ENCODE measurements at places on chromosomes 5 and 9.

DNA sequence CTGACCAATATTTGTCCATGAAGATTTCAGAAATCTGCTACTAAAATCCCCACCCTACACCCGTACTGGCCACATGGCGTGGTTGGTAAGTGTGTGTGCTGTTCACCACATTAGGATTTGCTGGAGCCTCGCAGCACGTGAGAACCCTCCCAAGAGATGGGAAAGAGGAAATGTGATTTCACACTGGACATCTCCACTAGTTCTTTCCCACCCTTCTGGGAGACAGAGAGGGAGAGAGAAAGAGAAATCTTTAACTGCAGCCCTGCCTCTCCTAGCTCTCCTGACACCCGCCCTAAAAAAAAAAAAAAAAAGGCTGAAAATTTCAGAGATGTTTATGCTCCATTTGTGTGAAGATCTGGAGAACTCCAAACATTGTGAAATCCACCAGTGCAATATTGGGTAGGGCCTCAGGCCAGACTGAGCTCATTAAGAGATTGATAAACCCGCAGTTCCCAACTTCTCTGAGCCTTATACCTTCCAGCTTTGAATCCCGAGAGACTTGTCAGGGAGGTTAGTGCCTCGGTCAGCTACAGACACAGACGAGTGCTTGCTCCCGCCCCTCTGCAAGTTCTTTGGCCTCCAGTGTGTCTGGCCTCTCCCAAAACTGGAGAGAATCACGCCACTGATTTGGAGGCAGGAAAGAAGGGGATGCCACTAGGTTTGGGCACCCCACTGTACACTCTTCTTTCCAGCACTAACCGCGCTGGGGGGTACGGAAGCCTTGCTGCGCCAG is 1.9 kb downstream of the SPRY4 start:
- no peak for DNase-seq

GRCh38 chr5:163360656-163361055 is 76.7 kb upstream of the CCNG1 start:
- no peak for DNase-seq

GRCh38 chr9:123329329-123329955 is 26.6 kb upstream of the CRB2 start:
- no peak for DNase-seq

DNA sequence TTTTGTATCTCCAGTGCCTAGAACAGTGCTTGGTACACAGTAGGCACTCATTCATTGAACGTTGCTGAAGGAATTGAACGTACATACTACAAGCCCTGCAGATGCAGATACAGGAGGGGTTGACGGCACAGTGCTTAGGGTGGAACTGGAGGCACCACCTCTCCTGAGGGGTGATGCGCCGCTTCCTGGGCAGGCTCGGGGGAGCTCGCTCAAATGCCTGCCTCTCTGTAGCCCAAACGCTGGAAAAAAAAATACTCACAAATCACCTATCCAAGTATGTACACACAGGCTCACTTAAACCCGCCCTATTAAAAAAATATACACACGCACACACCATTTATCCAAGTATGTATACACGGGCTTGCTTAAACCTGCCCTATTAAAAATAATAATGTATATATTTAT is 536 bp upstream of the COMMD10 start:
- DNase-seq, result peak; percentile 5

GRCh38 chr5:175710326-175710725 is 52.5 kb downstream of the HRH2 start:
- no peak for DNase-seq

DNA sequence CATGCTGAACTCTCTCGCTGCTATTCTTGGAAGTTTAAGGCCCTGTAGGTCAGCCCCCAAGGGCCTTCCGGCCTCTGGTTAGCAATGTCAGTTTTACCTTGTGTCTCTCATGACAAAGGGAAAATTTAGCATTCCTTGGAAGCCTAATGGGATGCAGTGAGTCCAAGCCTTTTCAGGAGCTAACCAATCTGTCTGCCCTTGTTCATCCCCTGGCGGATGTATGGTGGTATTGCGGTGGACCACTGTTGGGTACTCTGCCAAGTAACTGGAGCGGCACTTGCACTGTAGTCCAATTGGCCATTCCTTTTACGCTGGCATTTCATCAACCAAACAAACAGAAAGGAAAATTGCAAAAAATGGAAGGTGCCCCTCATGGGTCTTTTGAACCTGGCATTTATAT is 318.4 kb upstream of the NMUR2 start:
- no peak for DNase-seq

DNA sequence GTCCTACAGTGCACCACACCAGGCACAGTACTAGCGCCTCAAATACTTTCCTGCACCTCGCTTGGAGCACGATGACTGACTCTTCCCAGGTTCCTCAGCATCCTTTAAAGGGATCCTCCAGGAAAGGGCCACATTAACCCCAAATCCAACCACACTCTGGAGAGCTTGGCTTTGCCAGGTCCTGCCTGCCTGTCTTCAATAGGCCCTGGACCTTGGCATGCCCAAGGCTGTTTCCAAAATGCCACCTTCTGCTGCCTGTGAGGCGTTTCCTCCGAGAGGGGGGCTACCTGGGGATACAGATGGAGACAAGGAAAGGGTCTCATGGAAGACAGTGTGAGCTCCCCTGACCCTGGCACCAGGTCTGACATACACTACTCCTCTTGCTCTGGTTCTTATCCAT is 169.9 kb downstream of the DAB2IP start:
- no peak for DNase-seq

- DNase-seq, result no peak
These were observed 1318.3 kb upstream of the DMAC1 start for GRCh38 chr9:9117866-9118265.

GRCh38 chr9:2502760-2503159 is 118.8 kb upstream of the VLDLR start:
- DNase-seq, result no peak

DNA sequence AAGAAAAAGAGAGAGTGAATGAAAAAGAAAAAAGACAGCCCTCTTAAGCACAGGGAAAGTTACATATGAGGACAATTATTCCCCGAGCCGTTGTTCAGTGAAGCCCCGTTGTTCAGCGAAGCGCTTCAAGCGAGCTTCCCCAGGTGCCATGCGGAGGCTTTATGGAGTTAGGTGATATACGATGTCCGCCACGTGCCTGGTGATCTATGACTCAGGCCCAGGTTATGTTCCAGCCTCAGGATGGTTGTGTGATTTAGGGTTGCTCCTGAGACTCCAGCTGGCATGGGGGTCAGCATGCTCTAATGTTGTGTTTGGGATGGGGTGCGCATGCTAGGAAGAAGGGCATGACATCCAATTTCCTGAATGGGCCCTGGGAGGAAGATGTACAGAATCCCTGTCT is 365.6 kb downstream of the CDK5RAP2 start:
- DNase-seq, result no peak

DNA sequence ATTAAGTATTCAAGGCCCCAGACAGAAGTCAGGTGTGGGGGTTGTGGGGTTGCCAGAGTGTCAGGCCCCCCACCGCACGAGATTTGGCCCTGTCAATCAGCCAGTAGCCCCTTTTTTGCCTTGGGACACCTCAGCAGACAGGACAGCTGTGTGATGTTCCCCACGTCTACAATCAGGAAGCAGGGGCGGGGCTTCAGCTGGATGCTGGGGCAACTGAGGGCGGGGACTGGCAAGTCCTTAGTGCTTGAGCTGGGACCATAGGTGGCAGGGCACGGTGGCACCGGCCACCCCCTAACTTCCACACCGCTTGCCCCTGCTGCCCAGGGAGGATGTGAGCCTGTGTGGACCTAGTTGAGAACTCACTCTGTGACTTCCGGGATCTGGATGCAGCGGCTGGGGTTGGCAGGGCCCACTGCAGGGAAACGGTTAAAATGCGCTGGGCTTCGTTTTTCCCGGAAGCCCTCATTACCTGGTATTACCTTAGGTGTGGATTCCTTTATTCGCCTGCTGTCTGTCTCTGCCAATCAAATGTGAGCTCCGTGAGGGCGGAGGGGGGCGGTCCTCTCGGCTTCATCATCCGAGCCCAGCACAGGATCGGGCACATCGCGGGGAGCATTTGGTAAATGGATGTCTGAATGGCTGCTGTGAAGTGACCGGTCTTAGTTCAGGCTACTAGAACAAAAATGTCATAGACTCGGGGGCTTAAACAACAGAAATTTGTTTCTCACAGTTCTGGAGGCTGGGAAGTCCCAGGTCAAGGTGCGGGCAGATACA is 7.5 kb upstream of the GTF3C5 start:
- DNase-seq, result peak; percentile 14

DNA sequence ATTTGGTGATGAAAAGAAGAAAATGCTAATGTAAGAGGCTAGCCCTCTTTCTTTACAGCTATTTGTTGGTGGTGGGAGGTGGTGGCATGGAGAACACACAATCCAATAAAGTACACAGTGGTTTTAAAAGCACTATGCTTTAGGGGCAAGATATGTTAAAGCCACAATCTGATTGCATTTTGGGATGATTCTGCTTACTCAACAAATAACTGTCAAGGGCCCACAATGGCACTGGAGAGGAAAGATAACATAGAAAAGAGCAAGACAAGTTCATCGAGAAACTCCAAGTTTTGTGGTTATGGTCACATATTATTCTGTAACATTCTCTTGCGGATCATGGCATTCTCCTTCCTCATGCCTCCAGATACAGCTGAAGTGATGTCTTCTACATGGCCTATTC is 38.8 kb downstream of the OTP start:
- DNase-seq, result no peak

DNA sequence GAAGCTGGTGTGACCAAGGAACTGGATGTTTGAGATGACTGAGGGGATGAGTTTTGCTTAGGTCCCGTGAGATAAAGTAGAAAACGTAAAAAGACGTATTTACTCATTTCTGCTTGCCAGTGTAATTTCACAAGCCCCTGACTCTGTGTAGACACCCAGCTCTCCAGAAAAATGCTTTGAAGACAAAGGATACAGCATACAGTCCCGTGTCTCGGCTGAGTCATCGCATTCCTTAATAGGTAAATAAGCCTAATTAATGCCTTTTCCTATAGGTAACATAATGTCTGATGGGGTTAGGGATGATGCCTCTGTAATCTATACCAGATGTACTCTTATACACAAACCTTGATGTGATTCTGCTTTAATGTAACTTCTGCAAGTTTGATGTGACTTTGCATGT is 20.2 kb downstream of the S100Z start:
- no peak for DNase-seq

GRCh38 chr5:67297376-67297775 is 100.8 kb upstream of the CD180 start:
- DNase-seq, result no peak

GRCh38 chr9:17291766-17292165 is 156.9 kb downstream of the CNTLN start:
- DNase-seq, result no peak

GRCh38 chr5:74141053-74141452 is 499.5 kb downstream of the ENC1 start:
- DNase-seq, result no peak

DNA sequence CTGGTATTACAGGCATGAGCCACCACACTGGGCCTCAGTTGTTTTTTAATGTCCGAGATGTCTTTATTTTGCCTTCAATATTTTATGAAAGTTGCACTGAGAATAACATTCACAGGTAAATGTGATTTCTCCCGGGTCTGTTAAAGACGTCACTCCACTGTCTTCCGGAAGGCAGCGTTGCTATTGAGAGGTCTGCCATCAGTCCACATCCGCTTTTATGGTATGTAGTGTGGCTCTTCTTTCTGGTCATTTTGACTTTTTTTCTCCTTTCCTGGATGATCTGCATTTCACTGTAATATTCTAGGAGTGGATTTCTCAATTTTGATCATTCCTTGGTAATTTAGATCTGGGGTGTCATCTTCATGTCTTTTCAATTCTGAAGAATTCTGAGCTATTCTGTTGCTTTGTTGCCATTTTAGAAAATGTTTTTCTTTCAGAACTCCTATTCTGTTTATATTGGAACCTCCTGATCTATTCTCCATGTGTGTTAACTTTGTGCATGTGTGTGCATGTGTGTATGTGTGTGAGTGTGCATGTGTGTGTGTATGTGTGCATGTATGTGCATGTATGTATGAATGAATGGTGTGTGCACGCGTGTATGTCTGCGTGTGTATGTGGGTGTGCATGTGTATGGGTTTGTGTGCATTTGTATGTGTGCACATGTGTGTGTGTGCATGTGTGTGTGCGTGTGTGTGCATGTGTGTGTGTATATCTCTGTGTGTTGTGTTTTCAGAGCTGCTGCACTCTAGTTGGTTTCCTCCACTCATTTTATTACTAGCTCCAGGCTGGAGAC is 1.9 kb upstream of the LCN1 start:
- no peak for DNase-seq

- no peak for DNase-seq
These were observed 191.0 kb upstream of the S1PR3 start for GRCh38 chr9:88800329-88800682.

- DNase-seq, result no peak
These were observed 210.1 kb upstream of the MVB12B start for GRCh38 chr9:126116351-126117157.

DNA sequence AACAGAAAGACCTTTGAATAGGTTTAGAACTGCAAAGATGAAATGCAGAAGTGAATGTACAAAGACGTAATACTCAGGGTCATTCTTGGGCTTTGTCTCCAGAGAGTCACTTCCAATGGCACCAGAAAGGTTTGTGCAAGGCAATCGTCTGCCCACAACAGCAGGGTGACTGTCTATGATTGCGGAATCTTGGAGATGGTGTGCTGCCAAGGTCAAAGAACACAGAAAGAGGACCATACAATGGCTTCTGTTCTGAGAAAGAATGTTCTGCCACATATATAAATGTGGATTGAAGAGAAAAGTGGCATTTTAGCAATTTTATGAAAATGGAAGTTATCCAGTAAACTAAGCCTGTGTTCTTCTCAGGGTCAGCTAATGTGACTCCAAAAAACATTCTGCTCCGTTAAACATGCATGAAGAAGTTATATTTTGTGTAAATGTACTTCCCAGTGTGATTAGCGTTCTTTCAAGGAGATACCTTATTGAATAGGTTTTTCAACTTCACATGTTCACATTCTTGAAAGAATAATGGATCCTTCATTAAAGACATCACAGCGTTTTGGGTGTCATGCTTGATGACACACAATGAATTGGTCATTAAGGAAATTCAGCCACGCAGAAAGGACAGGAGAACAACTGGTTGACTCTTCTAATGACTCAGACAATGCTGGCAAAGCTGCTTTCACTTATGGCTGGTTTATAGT is 73.4 kb upstream of the CDH6 start:
- DNase-seq, result no peak

DNA sequence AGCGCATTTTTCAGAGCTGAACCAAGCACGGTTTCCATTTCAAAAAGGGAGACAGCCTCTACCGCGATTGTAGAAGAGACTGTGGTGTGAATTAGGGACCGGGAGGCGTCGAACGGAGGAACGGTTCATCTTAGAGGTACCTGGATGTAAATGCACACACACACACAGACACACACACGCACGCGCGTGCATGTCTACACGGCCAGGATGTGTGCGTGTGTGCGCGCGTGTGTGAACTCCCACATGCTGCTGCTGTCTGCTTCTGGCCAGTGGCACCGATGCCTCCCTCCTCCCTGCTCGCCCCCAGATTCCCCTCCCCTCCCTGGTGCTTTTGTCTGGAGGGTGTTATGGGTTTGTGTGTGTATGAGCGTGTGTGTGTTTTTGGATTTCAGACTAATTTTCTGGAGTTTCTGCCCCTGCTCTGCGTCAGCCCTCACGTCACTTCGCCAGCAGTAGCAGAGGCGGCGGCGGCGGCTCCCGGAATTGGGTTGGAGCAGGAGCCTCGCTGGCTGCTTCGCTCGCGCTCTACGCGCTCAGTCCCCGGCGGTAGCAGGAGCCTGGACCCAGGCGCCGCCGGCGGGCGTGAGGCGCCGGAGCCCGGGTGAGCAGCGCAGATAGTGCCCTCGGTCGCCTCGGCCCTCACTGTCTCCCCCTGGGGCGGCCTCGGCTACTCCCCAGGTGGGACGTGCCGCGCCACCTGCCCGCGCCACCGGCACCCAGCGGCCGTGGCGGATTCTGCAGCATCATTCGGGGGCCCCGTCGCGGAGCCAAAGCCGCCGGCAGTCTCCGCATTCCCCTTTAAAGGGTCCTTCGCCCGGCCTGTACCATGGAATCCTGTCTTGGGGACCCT is at the start of gene NTRK2:
Gene NTRK2, plus strand, starts transcription at position 442 of the 850 bp plus-strand sequence. CDS start 1,020 bp downstream, outside the sequence.
- no peak for DNase-seq

Measured in activated T-cell treated with anti-CD3 and anti-CD28 coated beads for 1 hour (primary cell).